ENCODE measurements at places on chromosomes 2 and 18.
A peak's percentile ranks its signal among the peaks of the same experiment; 100 is the strongest.

- no peak for DNase-seq
Observed at GRCh38 chr18:35409911-35410310, 32.8 kb upstream of the ZNF396 start.

DNA sequence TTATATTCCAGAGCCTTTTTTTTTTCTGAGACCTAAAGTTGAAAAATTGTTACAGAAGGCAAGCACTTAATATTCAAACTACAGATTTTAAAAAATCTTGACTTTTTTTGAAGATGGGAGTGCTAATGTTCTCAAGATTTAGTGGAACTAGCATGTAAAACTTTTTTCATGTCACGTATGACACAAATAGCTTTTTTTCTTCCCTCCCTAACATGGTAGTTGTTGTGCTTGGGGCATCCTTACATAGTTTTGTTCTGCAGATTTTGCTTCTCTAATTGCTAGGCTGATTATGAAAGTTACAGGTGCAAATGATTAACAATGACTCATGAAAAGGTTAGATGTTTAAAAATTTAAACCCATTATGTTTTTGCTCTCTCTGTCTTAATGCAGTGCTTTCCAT is 3.0 kb downstream of the EML6 start:
- DNase-seq, result no peak

- peak; percentile 2 for DNase-seq
Observed at GRCh38 chr2:181517685-181518301, 60.6 kb downstream of the ITGA4 start.

- no peak for DNase-seq
Observed at GRCh38 chr2:177430411-177430810, 37.8 kb downstream of the AGPS start.

GRCh38 chr18:63189817-63190216 is 129.8 kb downstream of the BCL2 start:
- DNase-seq, result no peak

Data from muscle of arm (tissue), 14 donors.